ENCODE measurements at places on chromosomes 2 and 18.

DNA sequence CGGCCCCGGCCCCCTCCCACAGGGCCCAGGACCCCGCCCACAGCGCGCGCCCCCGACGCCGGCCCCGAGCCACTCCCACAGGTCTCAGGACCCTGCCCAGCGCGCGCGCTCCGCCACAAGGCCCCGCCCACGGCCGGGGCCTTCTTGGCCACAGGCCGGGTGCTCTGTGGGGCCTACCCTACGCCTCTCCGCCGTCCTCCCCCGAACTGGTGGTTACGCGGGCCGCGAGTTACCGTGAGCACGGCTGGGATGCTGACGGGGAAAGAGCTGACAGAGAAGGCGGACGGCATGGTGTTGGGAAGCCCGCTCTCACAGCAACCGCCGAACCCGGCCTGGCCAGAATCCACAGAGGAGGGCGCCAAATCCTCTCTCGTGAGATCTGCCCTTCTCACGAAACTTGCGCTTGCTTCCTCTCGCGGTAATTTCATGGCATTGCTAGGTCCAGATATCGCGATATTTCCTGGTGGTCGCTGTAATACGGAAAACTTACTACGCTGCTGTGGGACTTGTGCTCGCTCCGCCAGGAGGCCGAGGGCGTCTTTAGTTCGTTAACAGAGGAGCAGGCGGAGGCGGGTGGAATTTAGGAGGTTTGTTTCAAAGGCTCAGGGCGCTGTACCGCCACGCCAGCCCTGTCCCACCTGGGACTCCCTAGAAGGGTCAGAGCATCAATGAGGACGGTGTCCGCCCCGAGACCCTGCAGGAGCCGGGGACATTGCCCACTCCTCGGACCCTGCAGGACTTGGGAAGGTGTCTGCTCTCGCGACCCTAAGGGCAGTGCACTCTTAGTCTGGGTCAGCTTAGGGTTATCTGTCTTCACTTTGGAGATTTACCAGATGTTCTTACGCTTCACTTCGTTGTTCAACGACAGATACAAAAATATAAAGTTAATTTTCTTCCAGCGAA is at the start of gene TMEM18:
TMEM18 (minus strand) TSS at position 351 of the 903 bp plus-strand sequence; CDS start at position 290, 61 bp downstream.
- peak; percentile 98 for DNase-seq

- DNase-seq: no peak
Observed at GRCh38 chr2:71045865-71046548, 22.4 kb upstream of the NAGK start.

DNA sequence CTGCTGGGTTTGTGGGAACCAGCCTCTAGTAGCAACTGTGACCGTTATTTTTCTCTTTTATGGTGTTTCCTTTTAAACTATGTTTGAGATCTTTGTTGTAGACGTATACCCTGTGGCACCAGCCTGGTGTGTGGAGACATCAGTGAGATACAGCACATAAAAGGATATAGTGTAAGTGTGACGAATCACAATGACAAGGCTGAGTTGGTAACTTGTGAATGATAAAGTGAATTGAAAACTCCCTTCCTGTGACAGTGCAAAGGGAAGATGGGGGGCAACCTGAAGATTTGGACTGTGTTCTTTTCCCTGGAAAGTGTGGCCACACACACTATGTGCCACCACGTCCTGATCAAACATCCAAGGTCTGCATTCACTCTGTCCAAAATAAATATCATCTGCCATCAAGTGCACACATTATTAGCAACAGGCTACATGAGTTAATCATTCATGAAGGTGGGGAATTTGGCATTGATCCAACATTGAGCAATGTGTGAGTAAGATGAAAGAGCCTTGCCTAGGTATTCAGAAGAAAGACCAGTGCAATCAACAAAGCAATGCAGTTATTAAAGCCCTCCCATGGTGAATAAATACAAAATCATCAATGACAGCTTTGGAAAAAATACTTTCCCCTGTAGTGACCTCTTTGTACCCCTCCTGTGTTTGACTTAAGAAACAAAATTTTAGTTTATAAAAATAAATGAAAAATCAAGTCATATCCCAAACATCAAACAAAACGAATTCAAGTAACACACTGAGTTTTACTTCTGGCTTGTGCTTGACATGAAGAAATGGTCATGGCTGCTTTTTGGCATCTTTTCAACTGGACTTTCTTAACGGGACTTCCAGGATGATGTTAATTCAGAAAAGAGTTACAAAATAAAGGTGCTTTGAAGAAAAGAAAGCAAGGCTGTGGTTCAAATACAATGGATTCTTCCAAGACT is 1280.5 kb upstream of the ZEB2 start:
- DNase-seq: no peak

DNA sequence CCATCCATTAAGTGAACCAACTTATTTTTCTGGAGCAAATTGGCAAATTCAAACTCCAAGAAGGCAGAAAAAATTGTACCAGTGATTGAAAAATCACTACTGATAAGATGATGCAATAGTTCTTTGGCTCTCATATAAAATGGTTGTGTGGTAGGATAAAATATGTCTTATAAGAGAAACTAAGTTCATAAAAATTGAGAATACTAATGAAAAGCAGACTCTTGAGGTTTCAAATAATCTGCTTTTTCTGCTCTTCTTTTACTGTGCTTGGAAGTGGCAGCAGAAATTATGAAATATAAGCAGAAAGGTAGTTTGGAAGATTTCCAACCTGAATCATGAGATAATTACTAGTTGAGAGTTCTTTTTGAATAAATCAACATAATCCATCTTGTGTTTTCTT is 61.9 kb downstream of the PPP1R1C start:
- DNase-seq: no peak

DNA sequence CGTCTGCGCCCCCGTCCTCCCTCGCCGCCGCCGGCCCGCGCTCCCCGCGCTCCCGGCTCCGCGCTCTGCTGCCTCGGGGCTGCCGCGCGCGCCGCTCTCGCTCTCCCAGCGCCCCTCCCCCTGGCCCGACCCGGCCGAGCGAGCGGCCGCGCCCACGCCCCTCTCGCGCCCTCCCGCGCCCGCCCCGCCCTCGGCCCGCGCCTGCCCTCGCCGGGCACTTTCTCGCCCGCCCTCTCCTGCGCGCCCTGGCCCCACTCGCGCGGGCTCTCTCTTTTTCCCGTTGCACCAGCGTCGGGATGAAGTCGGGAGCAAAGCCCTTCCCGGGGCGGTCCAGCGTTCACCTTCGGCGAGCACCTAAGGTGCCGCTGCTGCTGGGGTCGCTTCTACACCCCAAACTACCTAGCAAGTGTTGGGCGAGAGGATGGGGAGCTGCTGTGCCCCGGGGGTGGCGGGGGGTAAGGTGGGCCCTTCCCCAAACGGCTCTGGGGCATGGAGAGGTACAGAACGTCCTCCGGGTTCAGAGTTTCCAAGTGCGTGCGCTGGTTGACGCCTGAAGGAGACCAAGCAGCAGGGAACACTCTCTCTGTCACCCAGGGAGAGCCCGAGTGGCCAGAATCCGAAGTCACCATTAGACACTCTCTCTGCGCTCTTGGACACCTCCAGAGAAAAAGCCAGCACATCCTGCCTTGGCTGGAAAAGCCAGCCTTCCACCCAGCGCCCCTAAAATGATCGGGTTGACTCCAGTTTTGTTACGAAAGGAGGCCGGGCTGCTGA is at the start of gene COLEC12:
COLEC12 (minus strand) TSS at position 70 of the 774 bp plus-strand sequence. CDS start 187 bp downstream, outside the sequence.
- no peak for DNase-seq

DNA sequence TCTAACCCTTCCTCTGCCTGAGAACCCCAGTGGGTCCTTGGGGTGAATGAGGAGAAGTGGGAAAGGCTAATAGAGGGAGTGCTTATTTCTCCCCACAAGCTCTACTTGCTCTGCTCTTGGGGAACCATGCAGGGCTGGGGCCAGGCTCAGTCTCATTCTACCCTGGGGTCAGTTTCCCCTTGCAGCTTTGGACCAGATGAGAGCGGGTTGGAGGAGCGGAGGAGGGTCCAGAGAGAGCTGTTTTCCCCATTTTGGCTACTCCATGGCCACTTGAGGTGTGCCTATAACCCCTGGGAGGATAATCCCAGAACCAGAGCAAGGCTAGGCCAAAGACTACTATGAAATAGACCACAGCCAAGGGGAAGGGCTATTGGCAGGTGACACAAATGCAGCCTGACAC is 29.6 kb downstream of the PLB1 start:
- no peak for DNase-seq

Data from activated CD4-positive, CD25-positive, alpha-beta regulatory T cell treated with anti-CD3 and anti-CD28 coated beads, Interleukin-2, amount 50 U/mL, for 72 hours (primary cell).